ENCODE measurements at places on chromosomes 1 and 21.

- H3K4me1 ChIP-seq = no peaks in the 10 kb centered on the region
- H3K4me3 ChIP-seq = no peak overlapping the region
- no peaks in the 10 kb centered on the region for H3K36me3 ChIP-seq
- DNase-seq = no peak
- H3K27me3 ChIP-seq = no peaks in the 10 kb centered on the region
- H3K27ac ChIP-seq = no peak overlapping the region
Observed at GRCh38 chr1:77987919-77988318, 9.0 kb upstream of the FUBP1 start.

- no peaks in the 10 kb centered on the region for H3K4me1 ChIP-seq
- H3K27ac ChIP-seq = no peak overlapping the region
- no peaks in the 10 kb centered on the region for H3K27me3 ChIP-seq
- H3K36me3 ChIP-seq = no peaks in the 10 kb centered on the region
Observed at GRCh38 chr1:203778789-203779188, 13.8 kb downstream of the LAX1 start.

- no peak for DNase-seq
- H3K4me1 ChIP-seq = peaks cover 27% of the 10 kb centered on the region
- H3K4me3 ChIP-seq = no peak overlapping the region
- H3K36me3 ChIP-seq = no peaks in the 10 kb centered on the region
- H3K27ac ChIP-seq = no peak overlapping the region
Observed at GRCh38 chr1:36382669-36383068, 3.1 kb downstream of the STK40 start.

GRCh38 chr1:101300916-101301315, 64.1 kb downstream of the S1PR1 start:
- no peak overlapping the region for H3K4me3 ChIP-seq
- H3K27ac ChIP-seq = no peak overlapping the region
- no peak for DNase-seq
- H3K36me3 ChIP-seq = no peaks in the 10 kb centered on the region
- H3K27me3 ChIP-seq = no peaks in the 10 kb centered on the region

GRCh38 chr1:88877382-88877825, 14.0 kb downstream of the GTF2B start:
- H3K4me1 ChIP-seq = no peaks in the 10 kb centered on the region
- no peaks in the 10 kb centered on the region for H3K36me3 ChIP-seq
- no peak overlapping the region for H3K27ac ChIP-seq
- no peak for DNase-seq
- H3K27me3 ChIP-seq = no peaks in the 10 kb centered on the region

DNA sequence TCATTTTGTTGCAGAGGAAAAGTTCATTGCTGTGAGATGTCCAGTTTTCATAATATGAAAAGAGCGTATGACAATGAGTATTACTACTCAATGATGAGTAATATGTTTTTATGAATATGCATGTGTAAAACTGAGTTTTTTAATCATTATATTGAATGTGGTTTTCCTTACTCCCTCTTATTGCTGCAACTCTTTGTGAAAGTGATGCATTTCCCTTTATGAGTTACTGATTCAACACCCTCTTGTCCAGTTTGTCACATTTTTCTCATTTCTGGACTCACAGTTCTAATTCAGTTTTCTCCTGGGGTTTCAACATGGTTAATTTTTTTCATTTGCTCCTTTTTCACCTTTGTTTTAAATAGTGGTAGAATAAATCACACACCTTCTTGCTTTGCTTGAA, 35.2 kb upstream of the KCNJ15 start:
- H3K36me3 ChIP-seq = no peaks in the 10 kb centered on the region
- no peaks in the 10 kb centered on the region for H3K4me1 ChIP-seq
- H3K4me3 ChIP-seq = no peak overlapping the region
- DNase-seq = no peak

DNA sequence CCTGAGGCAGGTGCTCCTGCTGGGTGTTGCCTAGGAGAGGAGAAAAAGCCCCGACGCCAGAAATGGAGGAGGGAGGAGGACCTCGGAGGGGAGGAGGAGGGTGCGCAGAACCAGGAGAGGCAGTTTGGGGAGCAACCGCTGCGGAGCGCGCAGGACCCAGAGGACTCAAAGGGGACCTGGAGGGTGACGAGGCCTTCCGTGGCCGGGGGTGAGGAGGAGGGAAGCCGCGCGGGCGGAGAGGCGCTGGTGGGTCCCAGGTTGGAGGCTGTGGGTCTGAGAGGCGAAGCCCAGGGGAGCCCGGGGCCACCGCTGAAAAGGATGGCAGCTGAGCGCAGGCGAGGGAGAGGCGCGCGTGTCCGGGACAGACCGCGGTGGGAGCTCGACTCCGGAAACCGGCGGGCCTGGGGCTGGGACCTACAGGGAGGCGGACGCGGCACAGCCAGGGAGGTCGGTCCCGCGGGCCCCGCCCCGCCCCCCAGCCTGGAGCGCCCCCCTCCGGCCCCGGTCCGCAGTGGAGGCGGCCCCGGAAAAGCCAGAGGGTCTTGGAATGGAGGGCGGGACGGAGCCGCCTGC, 15.1 kb downstream of the RNF223 start:
- no peak overlapping the region for H3K27ac ChIP-seq
- H3K4me3 ChIP-seq = peak overlapping the region; percentile 40
- no peak for DNase-seq
- H3K27me3 ChIP-seq = no peaks in the 10 kb centered on the region
- no peaks in the 10 kb centered on the region for H3K36me3 ChIP-seq
- H3K4me1 ChIP-seq = peaks cover 3% of the 10 kb centered on the region

- DNase-seq = peak; percentile 48
- no peaks in the 10 kb centered on the region for H3K4me1 ChIP-seq
- no peak overlapping the region for H3K27ac ChIP-seq
- no peaks in the 10 kb centered on the region for H3K36me3 ChIP-seq
- no peaks in the 10 kb centered on the region for H3K27me3 ChIP-seq
Observed at GRCh38 chr1:45552331-45552730, 1.7 kb downstream of the AKR1A1 start.

GRCh38 chr21:28215214-28215954, 777.3 kb downstream of the LTN1 start:
- no peak for DNase-seq
- H3K36me3 ChIP-seq = no peaks in the 10 kb centered on the region

DNA sequence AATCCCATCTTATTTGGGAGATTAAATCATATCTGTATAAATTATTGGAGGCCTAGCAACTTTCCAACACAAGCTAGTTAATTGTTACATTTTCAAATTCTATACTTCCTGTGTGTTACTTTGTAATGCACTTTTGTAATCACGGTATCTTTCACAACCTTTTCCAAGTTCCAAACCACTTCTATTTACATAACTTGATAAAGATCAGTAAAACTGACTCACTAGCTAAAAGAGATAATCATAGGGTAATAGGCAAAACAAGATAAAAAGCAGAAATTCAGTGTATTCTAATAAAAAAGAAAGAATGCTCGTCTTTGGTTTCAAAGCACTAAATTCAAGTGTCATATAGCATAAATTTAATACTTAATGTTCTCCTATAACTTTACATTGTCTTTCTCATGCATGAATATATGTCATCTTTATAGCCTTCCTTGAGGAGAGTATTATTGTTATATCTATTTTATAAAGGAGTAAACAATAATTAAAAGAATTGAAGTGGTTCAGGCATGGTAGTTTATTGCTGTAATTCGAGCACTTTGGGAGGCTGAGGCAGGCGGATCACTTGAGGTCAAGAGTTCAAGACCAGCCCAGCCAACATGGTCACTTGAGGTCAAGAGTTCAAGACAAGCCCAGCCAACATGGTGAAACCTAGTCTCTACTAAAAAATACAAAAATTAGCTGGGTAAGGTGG, 66.4 kb downstream of the RGS13 start:
- H3K4me1 ChIP-seq = no peaks in the 10 kb centered on the region
- H3K36me3 ChIP-seq = no peaks in the 10 kb centered on the region
- H3K27me3 ChIP-seq = no peaks in the 10 kb centered on the region
- no peak overlapping the region for H3K4me3 ChIP-seq
- DNase-seq = no peak
- peak overlapping the region; percentile 35 for H3K27ac ChIP-seq

- H3K4me1 ChIP-seq = peaks cover 23% of the 10 kb centered on the region
- no peaks in the 10 kb centered on the region for H3K27me3 ChIP-seq
- H3K4me3 ChIP-seq = no peak overlapping the region
- H3K27ac ChIP-seq = peak overlapping the region; percentile 74
- DNase-seq = peak; percentile 69
Observed at GRCh38 chr1:192485692-192486436, 89.7 kb upstream of the RGS1 start.
